Fibroblast of skin of right biceps (primary cell): ENCODE measurements at places on chromosomes 4 and X.
A peak's percentile ranks its signal among the peaks of the same experiment; 100 is the strongest.

DNA sequence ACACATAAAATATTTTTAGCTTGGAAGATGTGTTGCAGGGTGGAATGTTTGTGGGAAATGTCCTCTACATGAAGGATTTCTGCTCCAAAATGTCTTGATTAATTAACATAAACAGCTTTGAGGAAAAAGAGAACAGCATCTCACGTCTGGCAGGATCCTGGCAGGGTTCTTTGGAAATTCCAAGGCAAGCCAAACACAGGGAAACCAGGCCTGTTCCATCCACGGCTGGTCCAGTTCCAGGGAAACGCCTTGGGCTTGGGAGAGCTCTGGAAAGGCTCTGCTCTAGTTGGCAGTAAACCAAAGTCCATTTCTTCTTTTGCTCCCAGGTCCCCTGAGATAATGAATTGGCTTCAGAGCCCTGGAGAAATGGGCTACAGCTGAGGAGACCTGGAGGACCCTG, 42.4 kb upstream of the GAB1 start:
- DNase-seq: peak; percentile 50

- no peak for DNase-seq
Observed at GRCh38 chrX:149908308-149908707, 21.1 kb upstream of the HSFX4 start.

- no peak for DNase-seq
Observed at GRCh38 chr4:5026371-5026770, 7.1 kb upstream of the CYTL1 start.

DNA sequence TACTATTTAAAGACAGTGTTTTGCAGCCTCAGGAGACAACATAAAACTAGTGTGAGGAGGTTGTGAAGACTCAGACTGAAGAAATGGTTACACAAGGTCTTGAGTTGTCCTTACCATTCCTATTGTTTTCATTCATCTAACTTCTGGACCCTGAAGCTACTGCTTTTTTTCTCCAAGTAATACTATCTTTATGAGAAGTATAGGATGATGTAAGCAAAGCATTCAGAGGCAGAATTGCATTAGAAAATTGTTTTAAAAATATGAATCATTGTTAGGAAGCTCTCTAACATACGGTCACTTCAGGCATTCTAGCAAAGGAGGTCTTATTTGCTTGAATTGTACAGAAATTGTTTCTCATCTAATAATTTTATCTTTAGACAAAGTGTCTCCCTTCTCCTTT, 357.8 kb downstream of the TLL1 start:
- no peak for DNase-seq

DNA sequence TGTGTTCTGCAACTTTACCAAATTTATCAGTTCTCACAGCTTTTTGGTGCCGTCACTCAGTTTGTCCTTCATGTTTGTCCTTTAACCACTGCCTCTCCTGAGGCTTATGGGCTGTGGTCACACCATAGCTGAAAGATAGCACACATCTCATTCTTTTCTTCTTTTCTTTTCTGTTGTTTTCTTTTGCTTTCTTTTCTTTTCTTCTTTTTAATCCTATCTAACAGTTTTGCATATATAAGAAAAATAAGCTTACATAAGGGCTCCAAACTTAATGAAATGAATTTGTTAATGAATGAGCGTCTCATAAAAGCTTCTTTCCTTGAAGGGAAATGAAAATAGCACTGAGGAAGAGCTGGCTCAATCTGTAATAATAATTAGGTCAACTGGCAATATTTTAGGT, 1061.2 kb downstream of the PCDH18 start:
- no peak for DNase-seq
